ENCODE measurements at places on chromosomes 4 and X.

- DNase-seq, result no peak
Observed at GRCh38 chr4:2648159-2648814, 107.8 kb downstream of the TNIP2 start.

DNA sequence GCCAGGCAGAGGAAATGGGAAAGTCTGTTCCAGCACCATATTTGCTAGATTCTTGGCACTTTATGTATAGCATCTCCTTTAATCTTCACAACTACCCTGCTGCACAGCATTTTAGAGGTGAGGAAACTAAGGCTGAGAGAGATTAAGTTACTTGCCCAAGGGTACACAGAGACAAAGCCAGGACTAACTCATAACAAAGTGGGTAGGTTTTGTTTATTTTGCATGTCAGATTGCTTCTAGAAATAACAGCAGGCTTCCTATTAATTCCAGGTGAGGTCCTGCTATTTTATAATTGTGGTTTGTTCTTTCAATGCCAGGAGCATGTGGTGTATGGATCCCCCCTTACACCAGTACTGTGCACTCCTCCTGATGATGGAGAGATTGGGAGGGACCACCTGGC is 15.0 kb downstream of the TCEANC start:
- no peak for DNase-seq

GRCh38 chrX:49991758-49992157 is 69.4 kb downstream of the CLCN5 start:
- DNase-seq, result no peak

GRCh38 chr4:26093551-26093950 is 179.5 kb downstream of the SMIM20 start:
- no peak for DNase-seq

DNA sequence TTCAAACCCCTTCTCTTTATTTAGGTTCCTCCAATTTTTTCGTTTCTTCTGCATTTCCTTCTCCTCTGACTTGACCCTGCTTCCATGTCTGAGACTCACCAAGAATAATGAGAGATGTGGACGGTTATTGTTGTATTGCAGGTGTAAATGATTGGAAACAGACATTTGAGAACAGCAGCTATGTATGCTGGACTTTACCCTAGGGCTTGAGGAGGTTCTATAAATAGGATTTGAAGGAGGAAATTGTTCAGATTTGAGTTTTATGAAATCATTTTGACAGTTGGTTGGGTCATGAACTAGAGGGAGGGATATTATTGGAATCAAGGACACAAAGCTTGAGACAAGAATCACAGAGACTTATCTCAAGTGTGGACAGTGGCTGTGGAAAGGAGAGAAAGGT is 614.6 kb upstream of the CPEB2 start:
- no peak for DNase-seq
